Kasumi-1 (cell line): ENCODE measurements at places on chromosomes 12 and 14.
A peak's percentile ranks its signal among the peaks of the same experiment; 100 is the strongest.

GRCh38 chr12:60223242-60223641 is 627.4 kb downstream of the SLC16A7 start:
- no peak for DNase-seq

- DNase-seq = no peak
These were observed 21.1 kb upstream of the VWF start for GRCh38 chr12:6145564-6145963.

- no peak for DNase-seq
These were observed 123.0 kb downstream of the ESRRB start for GRCh38 chr14:76498976-76499375.

GRCh38 chr12:26571560-26571959 is 261.4 kb downstream of the ITPR2 start:
- DNase-seq = no peak

DNA sequence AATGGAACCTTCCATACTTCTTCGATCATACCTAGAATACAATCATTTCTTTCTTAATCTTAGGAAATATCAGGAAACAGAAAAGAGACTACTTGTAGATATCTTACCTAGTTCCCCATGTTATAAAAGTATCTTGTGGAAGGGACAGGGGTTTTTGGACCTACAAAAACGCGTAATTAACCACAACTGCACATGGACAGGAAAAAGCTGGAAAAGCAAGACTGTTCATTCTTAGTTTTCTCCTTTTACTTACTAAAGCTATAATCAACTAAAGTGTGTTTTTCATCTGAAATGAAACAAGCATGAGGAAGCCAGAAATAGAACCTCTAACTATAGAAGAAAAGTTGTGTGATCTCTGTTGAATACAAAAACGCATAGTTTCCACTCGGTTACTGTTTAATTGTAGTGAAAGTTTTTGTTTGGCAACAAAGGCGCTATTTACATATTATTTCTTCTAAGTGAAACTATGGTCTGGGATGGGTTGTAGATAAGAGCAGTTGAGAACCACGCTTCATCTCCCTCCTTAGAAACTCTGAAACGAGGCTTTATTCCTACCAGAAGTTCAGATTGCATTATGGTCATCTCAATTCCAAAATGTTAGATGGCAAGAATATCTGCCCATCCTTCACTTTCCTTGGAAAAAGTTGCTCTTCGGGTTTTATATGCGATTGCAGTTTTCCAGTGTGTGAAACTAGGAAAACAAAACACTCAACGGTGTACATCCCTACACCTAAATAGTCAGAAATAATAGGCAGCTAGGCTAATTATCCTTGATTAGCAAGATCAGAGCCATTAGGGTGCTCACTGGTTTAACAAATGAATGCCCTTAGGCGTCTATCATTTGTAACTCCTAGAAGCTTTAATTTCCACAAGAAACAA is 1.1 kb downstream of the BCAT1 start:
- peak; percentile 62 for DNase-seq

- no peak for DNase-seq
These were observed 25.3 kb downstream of the TMEM63C start for GRCh38 chr14:77206877-77207389.

- DNase-seq = no peak
These were observed 99.1 kb downstream of the SYT1 start for GRCh38 chr12:78963439-78964227.

GRCh38 chr12:60415351-60415750 is 819.5 kb downstream of the SLC16A7 start:
- no peak for DNase-seq

DNA sequence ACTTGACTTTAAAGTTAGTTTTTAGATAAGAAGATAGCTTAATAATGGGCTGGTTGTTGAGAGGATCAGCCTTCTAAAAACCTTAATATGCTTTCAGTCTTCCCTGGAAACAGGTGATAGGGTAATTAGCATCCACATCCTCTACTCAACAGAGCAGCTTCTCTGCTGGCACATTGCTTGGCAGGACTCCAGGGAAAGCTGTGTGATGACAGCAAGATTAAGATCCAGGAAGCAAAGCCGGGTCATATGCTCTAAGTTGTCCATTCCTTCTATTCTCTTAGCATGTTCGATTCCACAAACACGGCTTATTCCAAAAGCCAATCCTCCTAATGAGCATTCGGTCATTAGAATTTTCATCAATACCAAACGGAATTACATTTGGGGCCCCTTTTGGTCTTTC is 87.0 kb downstream of the HMGA2 start:
- DNase-seq = no peak

GRCh38 chr14:31465111-31465510 is 7.8 kb upstream of the DTD2 start:
- no peak for DNase-seq

GRCh38 chr12:116456330-116457082 is 102.7 kb upstream of the MAP1LC3B2 start:
- no peak for DNase-seq

- peak; percentile 39 for DNase-seq
These were observed 12.0 kb downstream of the MGP start for GRCh38 chr12:14873440-14874185.

- DNase-seq = peak; percentile 20
These were observed 72.3 kb downstream of the SRGAP1 start for GRCh38 chr12:63916561-63917476.

DNA sequence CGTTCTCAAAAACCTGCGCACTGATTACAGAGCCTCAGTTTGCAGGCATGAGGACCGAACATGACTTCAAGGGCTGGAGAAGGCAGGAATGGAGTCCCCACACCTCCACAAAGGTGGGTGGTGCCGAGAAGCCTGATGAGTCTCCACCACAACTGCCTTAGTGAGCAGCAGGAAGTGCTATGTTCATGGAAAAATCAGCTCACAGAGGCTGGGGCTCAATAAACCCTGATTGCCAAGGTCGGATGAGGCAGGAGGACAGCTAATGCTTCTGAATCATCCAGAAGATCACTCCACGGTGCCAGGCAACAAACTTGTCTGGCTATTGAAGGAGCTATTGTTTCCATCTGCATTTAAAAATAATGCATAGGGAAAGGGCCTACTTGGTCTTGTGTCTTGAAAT is 31.1 kb downstream of the APPL2 start:
- no peak for DNase-seq
